ENCODE measurements at places on chromosomes 7 and 10.

- DNase-seq, result no peak
Observed at GRCh38 chr10:80382989-80383388, 25.4 kb upstream of the PRXL2A start.

- DNase-seq, result no peak
Observed at GRCh38 chr10:72080042-72080975, 8.0 kb downstream of the SPOCK2 start.

DNA sequence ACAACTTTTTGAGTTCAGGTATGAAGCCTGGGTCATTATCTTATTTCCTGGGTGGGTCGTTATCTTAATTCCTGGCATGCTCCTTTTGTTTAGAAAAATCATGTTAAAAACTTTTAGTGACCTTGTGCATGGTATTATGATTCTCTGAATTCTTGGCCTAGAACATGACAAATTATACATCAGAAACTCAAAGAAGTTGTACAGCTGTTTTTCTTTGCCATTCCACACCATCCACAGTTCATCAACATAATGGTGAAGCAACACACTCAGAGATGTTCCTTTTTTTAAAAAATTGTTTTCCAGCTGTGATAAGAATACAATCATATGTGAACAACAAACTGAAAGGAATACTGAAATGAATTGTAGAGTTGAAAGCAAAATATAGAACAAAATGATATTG lies 149.2 kb upstream of the SEMA3D start:
- DNase-seq, result no peak

- DNase-seq, result peak; percentile 62
Observed at GRCh38 chr10:90222372-90222771, 521.0 kb downstream of the KIF20B start.

GRCh38 chr7:22613496-22613895 lies 113.5 kb upstream of the IL6 start:
- DNase-seq, result peak; percentile 39

DNA sequence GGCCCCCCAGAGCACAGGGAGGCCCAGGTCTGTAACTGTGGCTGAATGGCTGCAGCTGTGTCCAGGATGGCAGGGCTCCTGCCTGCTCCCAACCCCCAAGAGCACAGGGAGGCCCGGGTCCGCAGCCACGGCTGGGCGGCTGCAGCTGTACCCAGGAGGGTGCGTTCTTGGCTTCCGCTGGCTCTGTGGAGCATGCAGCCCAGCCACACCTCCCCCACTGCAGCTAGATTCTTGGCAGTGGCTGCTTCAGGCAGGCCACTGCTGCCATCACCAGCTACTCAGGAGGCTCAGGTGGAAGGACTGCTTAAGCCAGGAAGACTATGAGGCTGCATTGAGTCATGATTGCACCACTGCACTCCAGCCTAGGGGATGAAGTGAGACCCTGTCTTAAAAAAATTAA lies 27.9 kb downstream of the C7orf25 start:
- no peak for DNase-seq

- DNase-seq, result no peak
Observed at GRCh38 chr10:129386415-129387257, 80.4 kb upstream of the MGMT start.

DNA sequence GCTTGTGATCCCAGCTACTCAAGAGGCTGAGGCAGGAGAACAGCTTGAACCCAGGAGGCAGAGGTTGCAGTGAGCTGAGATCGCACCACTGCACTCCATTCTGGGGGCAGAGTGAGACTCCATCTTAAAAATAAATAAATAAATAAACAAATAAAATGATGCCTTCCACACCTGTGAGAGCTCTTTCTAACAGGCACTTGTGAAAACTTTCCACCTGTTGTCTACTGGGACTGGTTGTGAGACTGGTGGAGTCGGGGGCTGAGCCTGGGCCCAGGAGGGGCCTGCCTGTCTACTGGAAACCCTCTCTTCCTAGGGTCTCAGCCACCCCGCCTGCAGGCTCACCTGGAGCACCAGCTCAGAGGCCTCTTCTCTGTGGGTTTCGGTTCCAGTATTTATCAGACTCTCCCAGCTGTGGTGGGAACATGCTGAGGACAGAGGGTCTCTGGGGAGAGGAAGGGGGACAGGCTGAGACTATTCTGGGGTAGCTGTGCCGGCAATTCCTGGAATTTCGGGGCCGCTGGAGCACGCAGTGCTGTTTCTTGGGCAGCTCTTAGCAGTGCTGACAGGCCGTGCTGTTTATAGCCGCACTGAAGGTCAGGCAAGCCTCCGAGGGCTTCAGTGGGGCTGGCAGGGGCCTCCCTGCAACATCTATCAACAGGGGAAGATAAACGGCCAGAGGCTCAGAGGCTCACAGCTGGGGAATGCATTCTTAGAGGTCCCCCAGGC lies 3.8 kb downstream of the LDB3 start:
- DNase-seq, result no peak

DNA sequence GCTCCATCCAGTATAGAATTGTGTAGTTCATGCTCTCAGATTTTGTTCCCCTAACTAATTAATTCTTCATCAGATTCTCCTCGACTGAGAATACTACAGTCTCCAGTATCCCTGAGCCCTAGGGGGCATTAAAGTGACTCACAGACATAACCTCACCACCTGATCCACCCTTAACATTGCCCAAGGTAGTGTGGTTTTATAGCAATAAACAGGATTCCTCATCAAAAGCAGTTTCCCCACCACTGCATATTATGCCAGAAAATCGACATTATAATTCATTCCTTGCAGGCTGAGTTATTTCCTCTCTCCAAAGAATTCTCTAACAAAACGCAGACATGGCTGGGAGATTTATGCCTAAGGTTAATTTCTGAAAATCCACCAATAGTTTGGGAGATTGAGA lies 1402.5 kb upstream of the CELF2 start:
- no peak for DNase-seq

DNA sequence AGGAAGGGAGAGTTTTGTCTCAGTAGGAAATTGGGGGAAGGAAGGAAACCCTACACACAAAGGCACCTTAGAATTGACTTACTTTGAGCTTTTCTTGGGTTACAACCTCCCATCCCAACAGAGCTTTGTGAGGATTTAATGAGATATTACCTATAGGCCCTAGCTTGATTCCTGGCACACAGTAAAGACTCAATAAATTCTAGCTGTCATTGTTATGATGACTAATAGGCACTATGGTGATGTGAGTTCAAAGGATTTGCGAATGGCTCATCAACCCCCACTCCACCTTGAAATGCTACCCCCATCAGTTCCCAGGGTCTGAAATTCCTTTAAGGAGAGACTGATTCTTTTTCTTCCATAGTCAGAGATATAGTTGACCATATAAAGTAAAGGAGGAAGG lies 67.9 kb upstream of the SMNDC1 start:
- no peak for DNase-seq

Data from BJ (cell line).